Psoas muscle (tissue), 8 donors: ENCODE measurements at places on chromosomes 2 and 18. TPM values are rescaled to one million over a fixed set of nuclear protein-coding genes. Genes with fewer than 3 reads are reported as not detected.

MAB21L4 gene
- not detected for total RNA-seq

LYG1 gene
- 0.44 TPM for total RNA-seq

FSIP2 gene
- total RNA-seq = not detected

ADCYAP1 gene
- 0.21 TPM for total RNA-seq

POTEI gene
- total RNA-seq = not detected

ASAP2 gene
- 9.0 TPM for total RNA-seq

POMC gene
- 1.8 TPM for total RNA-seq

ABCG8 gene
- not detected for total RNA-seq

CYP27A1 gene
- total RNA-seq = 45.1 TPM

DNA sequence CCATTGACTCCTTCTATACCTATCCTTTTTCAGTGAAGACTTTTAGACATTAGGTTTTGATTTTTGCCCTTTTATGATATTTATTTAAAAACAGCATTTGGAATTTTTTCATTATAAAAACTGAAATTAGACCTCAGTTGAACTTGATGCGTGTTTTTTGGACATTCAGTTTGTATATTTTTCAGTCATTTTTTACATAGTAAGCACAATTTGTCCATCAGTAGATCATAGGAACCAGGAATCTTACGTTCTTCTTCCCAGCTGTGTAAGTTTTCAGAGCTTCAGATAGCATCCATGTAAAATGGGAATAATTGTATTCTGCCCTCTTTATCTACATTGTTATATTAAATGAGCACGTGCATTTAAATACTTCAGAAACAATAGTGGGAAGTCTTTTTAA is 109.1 kb downstream of the WDSUB1 start:
- no peaks in the 10 kb centered on the region for H3K4me1 ChIP-seq
- peaks cover 8% of the 10 kb centered on the region for H3K36me3 ChIP-seq
- H3K4me3 ChIP-seq = no peak overlapping the region
- H3K27ac ChIP-seq = no peak overlapping the region
- no peak for DNase-seq
- no peaks in the 10 kb centered on the region for H3K27me3 ChIP-seq

DNA sequence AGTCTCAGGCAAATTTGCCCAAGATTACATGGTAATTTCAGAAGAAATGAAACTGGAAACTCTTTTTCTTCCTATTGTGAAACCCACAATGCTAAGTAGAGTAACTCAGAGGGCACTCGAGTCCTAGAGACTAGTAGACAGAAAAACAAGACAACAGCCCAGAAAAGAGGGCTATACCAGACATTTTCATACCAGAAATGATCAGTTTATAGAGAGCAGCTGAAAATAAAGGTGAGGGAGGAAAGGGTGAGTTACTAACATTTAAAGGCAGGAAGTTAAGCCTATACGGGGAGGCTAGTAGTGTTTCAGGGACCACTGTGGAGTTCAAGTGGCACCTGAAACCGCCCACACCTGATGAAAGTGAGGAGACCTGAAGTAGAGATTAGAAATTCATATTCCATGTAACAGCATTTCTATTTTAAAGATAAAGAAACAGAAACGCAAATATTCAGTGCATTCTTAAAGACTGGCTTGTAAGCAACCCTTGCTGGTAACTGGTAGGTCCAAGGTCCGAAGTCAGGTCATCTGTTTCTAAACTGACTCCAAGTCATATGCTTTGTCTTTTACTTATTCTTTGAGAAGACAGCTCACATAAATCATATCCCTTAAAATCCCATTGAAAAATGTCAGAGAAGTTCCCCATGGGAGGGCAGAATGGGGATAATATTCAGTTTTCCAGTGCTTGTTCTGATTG is 145.1 kb upstream of the ITGB6 start:
- H3K4me1 ChIP-seq = peaks cover 54% of the 10 kb centered on the region
- no peak overlapping the region for H3K4me3 ChIP-seq
- H3K36me3 ChIP-seq = no peaks in the 10 kb centered on the region
- no peak for DNase-seq

DNA sequence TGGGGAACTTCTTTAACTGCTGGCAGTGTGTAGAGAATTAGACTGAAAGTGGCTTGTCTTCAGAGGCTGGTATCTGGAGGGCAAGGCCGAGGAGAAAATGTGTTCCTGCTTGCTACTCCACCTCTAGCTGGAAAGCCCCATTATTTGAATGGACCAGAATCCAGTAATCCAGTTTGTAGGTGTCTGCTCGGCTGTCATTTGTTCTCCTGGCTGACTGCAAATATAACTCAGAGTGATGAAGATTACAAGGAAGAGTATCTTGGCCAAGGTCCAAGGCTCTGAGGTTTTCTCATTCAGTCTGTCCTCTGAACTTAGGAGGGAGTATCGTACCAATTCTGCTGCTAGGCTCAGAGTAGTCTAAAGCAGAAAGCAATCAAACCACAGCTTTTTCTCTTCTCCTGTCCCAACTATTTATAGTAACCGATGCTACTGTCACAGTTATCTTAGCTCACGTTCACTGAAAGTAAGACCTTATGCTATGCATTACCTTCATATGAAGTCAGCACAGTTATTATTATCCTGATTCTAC is 228.6 kb downstream of the SETBP1 start:
- H3K4me1 ChIP-seq = peaks cover 31% of the 10 kb centered on the region
- H3K27ac ChIP-seq = peak overlapping the region; percentile 62
- peak overlapping the region; percentile 36 for H3K4me3 ChIP-seq
- H3K36me3 ChIP-seq = no peaks in the 10 kb centered on the region

GRCh38 chr2:67255933-67256615 is 141.1 kb upstream of the ETAA1 start:
- H3K4me1 ChIP-seq = peaks cover 10% of the 10 kb centered on the region
- DNase-seq = no peak
- H3K27ac ChIP-seq = no peak overlapping the region
- H3K36me3 ChIP-seq = no peaks in the 10 kb centered on the region
- H3K4me3 ChIP-seq = no peak overlapping the region

DNA sequence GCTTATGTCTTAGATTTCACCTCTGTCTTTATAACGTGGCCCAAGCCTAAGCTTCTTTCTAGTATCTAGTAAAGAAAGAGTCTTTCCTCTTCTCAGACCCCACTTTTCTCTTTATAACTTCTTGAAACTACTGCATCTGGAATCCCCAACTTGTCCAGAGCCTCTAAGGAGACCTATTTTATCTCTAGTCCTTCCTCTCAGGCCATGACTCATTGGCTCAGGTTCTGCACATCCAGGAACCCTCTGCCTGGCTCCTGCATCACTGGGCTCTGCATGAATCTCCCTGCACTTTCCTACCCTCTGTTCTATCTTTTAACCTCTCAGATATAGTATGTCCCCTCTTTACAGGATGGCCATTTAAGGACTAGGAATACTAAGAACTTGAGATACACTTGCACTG is 124.7 kb downstream of the DNAH6 start:
- no peak overlapping the region for H3K27ac ChIP-seq
- H3K4me1 ChIP-seq = no peaks in the 10 kb centered on the region
- no peak overlapping the region for H3K4me3 ChIP-seq
- no peak for DNase-seq

- no peaks in the 10 kb centered on the region for H3K4me1 ChIP-seq
- H3K4me3 ChIP-seq = no peak overlapping the region
- DNase-seq = no peak
- no peaks in the 10 kb centered on the region for H3K36me3 ChIP-seq
- H3K27me3 ChIP-seq = no peaks in the 10 kb centered on the region
Observed at GRCh38 chr18:38525039-38525438, 959.4 kb upstream of the CELF4 start.

DNA sequence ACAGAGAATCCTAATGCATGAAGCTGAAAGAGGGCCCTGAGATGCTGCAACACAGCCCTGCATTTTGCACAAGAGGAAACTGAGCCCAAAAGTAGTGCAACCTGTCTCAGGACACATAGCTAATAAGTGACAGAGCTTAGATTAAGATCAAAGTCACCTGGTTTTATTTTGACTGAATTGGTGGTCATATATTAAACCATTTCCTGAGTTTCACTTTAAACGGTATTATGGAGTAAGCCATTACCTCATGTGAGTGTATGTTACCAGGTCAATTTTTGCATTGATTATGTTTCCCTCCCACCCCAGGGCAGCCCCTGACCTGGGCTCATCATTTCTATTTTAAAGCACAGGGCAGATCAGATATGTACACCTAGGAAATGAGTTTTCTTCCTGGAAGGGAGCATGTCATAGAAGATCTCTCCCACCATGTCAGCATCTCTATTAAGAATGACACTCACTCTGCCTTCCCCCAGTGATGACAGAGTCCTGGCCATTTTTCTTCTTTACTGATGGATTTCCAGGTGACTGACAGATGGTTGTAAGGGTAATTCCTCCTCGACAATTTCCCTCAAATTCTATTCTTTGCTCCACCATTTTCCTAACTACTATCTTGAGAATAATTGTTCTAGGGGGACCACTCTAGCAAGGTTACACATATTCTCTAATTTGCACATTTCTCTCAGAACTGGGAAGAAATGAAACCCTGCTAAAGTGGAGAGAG is 441.3 kb upstream of the SLC14A2 start:
- DNase-seq = no peak
- H3K36me3 ChIP-seq = no peaks in the 10 kb centered on the region
- no peak overlapping the region for H3K27ac ChIP-seq
- no peak overlapping the region for H3K4me3 ChIP-seq

DNA sequence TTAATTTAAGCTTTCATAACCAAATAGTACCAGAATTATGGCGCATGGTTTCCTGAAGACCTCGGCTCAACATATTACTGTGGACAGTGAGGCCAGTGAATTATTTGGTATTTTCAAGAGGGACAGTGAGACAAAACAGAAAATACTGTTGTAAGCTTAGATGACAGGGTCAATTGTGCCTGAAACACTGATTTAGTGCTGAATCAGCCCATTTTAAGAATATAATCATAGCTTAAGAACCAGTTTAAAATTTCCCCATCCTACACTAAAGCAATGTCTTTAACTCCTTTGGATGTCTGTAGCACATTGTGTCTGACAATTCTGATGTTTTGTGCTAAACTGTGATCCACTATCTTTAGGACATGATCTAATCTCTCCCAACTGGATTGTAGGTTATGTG is 4.6 kb downstream of the ITGA6 start:
- H3K27ac ChIP-seq = peak overlapping the region; percentile 43
- H3K27me3 ChIP-seq = no peaks in the 10 kb centered on the region
- no peaks in the 10 kb centered on the region for H3K36me3 ChIP-seq
- DNase-seq = no peak

GRCh38 chr18:57353940-57354461 is 1.6 kb downstream of the ST8SIA3 start:
- no peak overlapping the region for H3K27ac ChIP-seq
- H3K27me3 ChIP-seq = peaks cover 62% of the 10 kb centered on the region
- no peaks in the 10 kb centered on the region for H3K36me3 ChIP-seq
- no peak overlapping the region for H3K4me3 ChIP-seq
- DNase-seq = peak; percentile 56

DNA sequence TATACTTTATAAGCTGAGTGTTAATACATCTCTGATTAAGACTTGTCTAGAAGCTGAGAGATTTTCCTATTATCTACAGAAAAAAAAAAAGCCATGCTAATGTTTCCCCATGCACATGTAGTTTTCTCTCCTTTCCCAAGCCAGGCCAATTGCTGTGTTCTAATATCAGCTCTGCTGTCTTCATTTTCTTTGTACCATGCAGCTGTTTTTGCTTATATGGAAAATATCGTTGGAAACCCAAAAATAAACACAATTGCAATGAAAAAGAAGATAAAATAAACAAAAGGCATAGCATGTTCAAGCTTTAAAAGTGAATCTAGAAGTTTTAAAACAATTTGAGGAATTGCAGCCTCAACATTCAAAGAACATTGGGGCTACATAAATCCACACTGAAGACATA is 817.4 kb upstream of the ACVR2A start:
- no peak overlapping the region for H3K4me3 ChIP-seq
- H3K27me3 ChIP-seq = no peaks in the 10 kb centered on the region
- H3K4me1 ChIP-seq = no peaks in the 10 kb centered on the region
- no peaks in the 10 kb centered on the region for H3K36me3 ChIP-seq

DNA sequence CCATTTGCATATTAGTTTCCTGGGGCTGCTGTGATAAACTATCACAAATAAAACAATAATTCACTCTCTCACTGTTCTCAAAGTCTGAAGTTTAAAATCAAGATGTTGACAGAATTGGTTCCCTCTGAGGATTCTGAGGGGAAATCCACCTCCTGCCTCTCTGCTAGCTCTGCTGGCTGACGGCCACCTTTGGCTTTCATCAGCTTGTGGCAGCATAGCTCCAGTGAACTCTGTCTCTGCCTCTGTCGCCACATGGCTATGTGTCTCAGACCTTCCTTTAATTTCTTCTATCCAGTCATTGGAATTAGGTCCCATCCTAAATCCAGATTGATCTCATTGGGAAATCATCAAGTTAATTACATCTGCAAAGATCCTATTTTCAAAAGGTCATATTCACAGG is 38.9 kb upstream of the TRIM43 start:
- no peak overlapping the region for H3K27ac ChIP-seq
- H3K4me1 ChIP-seq = no peaks in the 10 kb centered on the region
- peaks cover 4% of the 10 kb centered on the region for H3K27me3 ChIP-seq

- no peaks in the 10 kb centered on the region for H3K27me3 ChIP-seq
- H3K4me3 ChIP-seq = no peak overlapping the region
- H3K4me1 ChIP-seq = no peaks in the 10 kb centered on the region
- no peak overlapping the region for H3K27ac ChIP-seq
Observed at GRCh38 chr2:238513346-238513745, 86.6 kb downstream of the ASB1 start.

DNA sequence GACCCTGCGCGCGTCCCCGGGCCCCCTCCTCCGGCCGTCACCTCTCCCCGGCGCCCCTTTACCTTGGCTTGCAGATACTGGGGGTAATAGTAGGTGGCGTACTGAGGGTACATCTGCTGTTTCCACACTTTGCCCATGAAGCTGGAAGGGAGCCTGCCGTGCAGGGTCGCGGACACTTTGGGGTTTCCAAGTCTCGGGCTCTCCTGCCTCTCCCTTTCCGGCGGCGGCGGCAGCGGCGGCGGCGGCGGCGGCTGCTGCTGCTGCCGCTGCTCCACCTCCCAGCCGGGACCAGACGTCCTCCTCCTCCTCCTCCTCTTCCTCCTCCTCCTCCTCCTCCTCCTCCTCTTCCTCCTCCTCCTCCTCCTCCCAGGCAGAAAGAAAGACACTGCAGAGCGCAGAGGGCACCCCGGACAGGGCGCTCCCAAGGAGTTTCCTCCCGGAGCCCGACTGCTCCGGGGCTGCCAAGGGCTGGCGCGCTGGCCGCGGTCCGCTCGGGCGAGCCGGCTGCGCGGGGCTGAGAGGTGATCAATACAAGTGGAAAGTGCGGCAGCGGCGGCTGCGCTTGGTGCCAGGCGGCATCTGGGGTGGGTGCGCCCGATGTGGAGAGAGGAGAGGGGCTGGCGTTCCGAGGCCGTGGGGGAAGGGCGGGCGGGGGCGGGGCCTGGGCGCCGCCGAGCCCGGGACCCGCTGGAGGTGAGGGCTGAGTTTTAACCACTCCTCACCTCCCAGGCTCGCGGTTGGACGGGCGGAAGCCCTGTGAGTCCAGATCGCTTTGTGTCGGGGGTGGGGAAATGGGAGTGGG is at the start of gene RBMS1:
Gene RBMS1, minus strand, starts transcription at position 581 of the 802 bp plus-strand sequence. Its CDS starts 444 bp downstream, at position 137.
- H3K27me3 ChIP-seq = no peaks in the 10 kb centered on the region
- peaks cover 14% of the 10 kb centered on the region for H3K4me1 ChIP-seq
- H3K27ac ChIP-seq = peak within 1 kb of the TSS; percentile 94
- DNase-seq = peak; percentile 75

- H3K36me3 ChIP-seq = no peaks in the 10 kb centered on the region
- no peak overlapping the region for H3K27ac ChIP-seq
- DNase-seq = no peak
- no peaks in the 10 kb centered on the region for H3K4me1 ChIP-seq
- H3K4me3 ChIP-seq = no peak overlapping the region
- peaks cover 25% of the 10 kb centered on the region for H3K27me3 ChIP-seq
Observed at GRCh38 chr2:60741576-60741975, 14.5 kb upstream of the PAPOLG start.
